ENCODE measurements at places on chromosomes 16 and 17.

- DNase-seq: peak; percentile 96
Observed at GRCh38 chr17:82297714-82298537, 19.5 kb downstream of the CD7 start.

DNA sequence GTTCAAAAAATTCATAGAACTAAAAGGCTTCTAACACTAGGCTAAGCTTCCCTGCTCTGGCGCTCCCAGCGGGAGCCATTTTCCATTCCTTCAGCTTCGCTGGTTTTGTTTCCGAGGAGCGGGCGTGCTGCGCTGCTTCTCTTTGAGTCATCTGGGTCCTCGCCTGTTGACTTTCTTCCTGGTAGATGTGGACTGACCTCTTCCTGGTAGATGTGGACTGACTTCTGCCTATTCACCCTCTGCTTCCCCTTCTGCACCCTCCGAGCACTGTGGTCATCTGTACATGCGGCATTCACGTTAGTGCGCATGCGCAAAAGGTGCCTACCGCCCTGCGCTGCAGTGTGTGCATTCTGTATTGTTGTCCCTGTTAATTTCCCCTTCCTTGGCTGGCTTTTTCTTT is 40.8 kb upstream of the SEC14L1 start:
- peak; percentile 81 for DNase-seq

- DNase-seq: no peak
Observed at GRCh38 chr17:633641-634101, 81.0 kb downstream of the VPS53 start.

DNA sequence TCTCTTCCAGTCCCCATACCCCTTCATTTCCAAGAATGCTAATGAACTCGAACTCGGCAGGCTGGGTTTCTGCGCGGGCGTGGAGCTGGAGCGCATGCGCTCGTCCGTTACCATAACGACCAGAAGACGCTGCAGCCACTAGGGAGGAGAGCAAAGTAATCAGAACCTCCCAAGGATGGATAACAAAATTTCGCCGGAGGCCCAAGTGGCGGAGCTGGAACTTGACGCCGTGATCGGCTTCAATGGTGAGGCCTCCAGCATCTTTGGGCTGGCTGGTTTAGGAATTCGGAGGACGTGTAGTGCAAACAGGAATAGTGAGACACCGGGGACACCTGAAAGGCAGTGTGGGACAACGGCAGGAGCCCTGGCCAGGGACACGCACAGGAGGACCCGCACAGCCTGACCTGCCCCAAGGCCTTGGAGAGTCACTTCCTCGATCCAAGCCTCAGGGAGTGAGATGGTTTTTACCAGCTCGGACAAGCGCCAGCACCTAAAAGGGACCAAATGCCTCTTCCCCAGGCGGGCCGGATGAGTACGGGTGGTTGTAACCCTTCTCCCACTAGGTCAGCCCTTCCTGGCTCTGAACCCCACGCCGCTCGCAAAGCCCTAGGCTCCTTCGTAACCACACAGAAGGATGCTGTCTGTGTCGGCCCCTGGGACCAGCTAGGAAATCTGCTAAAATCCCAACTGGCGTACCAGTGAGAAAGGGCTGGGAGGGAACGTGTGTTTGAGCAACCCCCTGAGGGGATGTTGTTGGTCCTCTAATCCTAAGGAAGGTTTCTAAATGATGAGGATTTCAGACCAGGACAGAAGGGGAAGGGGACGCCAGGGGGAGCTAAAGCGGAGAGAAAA is at the start of gene CFAP52:
TSS of gene CFAP52 (plus strand) at position 122 of the 852 bp plus-strand sequence. CDS start at position 176, 54 bp downstream.
- peak; percentile 77 for DNase-seq
